ENCODE measurements at places on chromosomes 1 and 21.
A peak's percentile ranks its signal among the peaks of the same experiment; 100 is the strongest.

DNA sequence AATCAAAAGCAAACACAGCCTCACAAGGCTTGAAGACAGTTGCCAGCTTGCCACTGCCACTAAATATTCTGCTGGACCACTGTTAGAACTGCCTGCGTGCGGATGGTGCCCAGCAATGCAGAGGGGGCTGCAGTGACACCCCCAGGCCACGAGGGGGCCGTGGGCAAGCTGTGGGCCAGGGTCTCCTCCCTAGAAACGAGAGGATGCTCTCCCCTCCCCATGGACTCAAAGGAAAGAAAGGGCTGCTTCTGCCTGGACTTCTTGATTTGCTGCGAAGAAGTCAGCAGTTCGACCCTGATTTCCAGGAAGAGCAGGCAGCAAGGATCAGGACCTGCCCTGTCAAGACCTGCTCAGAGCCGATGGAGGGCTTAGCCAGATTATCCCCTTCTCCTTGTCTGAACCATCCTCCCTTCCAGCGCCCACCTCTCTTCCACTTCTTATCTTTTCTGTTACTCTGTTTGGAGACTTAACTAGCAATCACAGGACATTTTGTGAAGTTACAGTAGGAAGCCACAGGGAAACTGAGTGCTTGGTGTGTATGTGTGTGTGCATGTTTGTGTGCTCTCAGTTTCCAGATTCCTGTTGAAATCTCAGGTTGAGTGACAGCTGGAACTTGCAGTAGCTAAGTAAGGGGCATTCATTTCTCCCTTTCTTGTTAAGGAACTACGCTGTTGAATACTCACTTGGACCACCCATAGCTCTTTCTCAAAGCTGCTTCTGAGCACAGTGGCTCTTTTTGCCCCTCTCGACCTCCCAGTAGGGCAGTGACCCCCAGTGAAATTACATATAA lies 2.7 kb downstream of the MAN1C1 start:
- no peak for DNase-seq

DNA sequence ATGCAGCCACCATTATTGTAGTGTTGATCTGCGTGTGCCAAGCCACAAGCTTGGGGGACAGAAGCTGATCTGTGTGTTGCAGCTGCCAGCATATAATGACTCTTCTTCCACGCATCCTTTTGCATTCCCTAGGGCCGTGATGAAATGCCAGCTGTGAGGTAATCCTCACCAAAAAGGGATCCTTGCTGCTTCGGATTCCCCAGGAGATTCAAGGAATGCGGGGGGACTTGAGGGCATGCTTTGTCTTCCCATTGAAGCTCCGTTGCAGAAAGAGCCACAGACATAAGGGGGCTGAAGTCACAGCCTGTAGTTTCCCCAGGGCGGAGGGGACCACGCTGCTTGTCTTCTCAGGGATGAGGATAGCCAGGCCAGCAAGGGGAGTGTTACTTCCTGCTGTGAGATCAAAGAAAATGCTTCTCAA lies 281.6 kb upstream of the FMN2 start:
- DNase-seq: peak; percentile 86

- DNase-seq: no peak
Measured at GRCh38 chr1:160030657-160031364, 979 bp downstream of the PIGM start.

DNA sequence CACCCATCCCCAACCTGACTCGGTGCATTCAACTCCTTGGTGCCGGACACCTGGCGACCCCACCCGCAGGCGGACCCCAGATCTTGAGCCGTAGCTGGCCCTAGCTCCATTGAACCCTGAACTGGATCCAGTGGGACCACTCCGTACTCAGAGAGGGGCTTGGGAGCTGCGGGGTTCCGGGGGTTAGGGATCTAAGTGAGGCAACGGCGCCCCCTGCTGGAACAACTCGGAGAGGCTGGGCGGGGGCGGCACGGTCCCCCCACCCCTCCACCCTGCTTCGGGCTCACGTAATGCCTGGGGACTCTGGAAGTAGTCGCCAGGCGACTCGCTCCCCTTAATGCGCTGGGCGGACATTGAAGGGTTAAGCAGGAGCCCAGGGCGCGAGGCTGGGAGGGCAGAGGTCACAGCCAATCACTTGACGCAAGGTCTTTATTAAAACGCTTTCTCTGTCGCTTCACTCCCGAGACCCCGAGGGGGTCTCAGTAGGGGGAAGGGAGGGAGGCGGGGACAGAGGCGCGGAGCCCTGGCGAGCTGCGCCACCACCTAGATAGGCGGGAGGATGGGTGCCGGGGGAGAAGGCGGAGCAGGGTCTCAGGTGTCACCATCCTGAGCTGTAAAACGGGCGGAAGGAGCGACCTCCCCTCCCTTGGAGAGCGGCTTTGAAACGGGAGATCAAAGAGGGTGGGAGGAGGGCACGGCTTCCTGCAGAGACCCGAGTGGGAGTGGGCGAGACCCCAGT lies 704 bp upstream of the CRABP2 start:
- peak; percentile 72 for DNase-seq

DNA sequence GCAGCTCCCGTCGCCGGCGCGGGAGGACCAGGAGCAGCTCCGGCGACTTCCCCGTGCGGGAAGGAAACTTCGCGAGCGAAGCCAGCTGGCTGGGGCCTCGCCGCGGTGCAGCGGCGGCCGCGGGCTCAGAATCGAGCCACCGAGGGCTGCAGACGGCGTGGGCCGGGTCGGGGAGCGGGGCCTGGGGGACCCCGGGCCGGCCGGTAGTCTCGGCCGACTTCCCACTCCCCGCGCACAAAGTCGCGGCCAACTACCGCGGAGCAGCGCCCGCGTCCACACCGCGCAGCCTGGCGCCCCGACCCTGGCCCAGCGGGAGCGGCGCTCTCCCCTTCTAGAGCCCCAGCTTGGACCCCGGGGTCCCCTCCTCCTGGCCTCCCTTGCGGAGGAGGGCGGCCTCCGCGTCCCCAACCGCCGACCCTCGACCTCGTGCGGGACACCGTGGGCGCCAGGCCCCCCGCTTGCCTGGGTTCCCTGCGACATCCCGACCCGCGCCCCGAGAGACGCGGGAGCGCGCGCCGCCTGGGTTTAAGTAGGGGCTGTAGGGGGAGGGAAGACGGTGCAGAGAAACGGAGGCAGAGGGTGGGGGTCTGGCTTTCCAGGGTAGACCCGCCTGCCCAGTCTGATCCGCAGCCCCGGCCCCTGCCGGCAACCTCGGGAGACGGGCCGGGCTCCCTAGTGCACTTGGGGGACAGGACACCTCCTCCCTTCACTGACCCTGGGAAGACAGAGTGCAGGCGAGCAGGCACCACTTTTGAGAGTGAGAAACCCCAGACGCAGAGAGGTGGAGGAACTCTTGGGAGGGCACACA lies 4.7 kb downstream of the PRDM16 start:
- DNase-seq: no peak

DNA sequence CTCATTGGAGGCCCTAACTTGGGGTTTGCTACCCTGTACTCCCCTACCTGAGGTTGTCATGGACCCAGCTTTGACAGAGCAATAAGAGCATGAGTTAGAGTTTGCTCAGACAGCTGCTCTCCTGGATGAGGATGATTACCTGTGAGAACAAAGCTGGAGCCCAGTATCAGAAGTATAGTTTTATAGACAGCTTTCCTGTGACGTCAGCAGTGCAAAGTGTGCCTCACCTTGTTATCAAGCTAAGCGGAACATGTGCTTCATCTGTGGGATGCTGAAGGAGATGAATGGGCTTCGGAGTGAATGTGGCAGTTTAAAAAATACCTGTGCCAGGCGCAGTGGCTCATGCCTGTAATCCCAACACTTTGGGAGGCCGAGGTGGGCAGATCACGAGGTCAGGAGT lies 5.4 kb upstream of the WDR47 start:
- DNase-seq: no peak

DNA sequence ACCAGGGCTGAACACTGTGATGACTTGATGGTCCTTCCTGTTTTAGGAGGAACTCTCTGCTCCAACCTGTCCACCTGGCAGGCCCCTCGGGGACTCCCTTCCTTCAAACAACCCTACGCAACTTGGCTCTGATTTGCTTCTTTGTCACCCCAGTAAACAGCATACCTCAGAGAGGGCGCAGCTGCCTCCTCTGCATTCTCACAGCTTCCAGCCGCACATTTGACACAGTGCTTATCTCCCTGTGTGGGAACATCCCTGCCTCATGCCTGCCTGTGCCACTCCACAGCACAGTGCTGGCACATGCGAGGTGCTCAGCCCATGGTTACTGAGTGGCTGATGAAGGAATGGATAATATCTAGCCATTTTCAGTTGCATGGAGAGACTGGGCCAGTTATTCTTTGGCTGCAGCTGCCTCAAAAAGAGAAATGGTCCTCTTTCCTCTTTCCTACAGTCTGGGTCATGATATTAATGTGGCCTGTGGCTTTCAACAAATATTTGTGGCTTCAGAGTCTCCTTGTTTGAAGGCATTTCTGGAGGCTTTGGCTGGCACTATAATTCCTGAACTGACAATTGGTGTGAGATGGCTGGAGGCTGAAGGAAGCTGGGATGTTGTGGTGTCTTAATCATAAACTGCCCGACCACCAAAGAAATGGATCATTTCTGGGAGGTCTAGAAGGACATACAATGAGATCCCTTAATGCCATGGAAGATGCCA lies 77.9 kb downstream of the TENT5C start:
- DNase-seq: peak; percentile 78

DNA sequence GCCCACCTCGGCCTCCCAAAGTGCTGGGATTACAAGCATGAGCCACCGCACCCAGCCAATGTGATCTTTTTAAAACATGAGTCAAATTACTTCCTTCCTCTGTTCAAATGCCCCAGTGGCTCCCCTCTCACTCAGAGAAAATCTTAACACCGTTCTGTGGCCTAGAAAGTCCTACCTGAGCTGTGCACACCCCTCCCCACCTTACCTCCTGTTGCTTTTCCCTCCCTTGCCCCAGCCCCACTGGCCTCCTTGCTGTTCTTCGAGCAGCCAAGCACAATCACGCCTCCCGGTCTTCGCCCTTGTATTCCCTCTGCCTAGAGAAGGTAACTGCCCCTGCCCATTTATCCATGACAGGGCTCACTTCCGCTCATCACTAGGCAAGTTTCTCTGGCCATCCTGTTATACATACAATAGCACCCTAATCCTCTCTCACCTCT lies 62.6 kb upstream of the RPL11 start:
- no peak for DNase-seq

DNA sequence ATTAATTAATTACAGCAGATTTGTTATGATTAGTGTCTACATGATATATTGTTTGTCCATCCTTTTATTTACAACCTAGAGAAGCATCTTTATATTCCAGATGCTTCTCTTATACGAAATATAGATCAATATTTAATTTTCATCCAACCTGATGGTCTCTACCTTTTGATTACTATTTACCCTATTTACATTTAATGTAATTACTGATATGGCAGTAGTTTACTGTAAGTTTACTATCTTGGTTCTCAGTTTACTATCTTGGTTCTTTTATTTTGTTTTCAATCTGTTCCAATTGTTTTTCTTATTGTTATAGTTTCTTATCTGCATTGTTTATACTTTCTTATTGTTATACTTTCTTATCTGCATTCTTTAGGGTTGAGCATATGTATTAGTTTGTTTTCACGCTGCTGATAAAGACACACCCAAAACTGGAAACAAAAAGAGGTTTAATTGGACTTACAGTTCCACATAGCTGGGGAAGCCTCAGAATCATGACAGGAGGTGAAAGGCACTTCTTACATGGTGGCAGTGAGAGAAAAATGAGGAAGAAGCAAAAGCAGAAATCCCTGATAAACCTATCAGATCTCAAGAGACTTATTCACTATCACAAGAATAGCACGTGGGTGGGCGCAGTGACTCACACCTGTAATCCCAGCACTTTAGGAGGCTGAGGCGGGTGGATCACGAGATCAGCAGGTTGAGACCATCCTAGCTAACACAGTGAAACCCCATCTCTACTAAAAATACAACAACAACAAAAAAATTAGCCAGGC lies 28.9 kb downstream of the FAF1 start:
- no peak for DNase-seq

- no peak for DNase-seq
Measured at GRCh38 chr1:185663332-185663731, 70.9 kb upstream of the HMCN1 start.

DNA sequence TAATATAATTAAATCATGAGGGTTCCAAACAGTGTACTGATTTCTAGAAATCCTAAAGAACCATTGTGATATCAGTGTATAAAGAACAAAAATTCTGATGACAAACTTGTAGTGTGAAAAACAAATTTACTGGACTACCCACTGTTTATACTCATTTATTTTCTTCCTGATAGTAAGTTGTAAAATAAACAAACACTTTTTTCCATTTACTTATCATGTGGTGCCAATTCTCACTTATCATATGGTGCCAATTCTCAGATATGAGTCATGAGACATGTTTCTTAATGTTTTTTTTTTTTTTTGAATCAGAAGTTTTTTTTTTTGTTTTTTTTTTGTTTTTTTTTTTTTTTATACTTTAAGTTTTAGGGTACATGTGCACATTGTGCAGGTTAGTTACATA lies 137.7 kb downstream of the LEPR start:
- DNase-seq: no peak

- no peak for DNase-seq
Measured at GRCh38 chr1:51750729-51751128, 127.8 kb downstream of the NRDC start.

GRCh38 chr1:201426479-201427310 lies 5.2 kb upstream of the TNNI1 start:
- peak; percentile 11 for DNase-seq

GRCh38 chr1:200262326-200262965 lies 147.4 kb downstream of the ZNF281 start:
- DNase-seq: no peak

DNA sequence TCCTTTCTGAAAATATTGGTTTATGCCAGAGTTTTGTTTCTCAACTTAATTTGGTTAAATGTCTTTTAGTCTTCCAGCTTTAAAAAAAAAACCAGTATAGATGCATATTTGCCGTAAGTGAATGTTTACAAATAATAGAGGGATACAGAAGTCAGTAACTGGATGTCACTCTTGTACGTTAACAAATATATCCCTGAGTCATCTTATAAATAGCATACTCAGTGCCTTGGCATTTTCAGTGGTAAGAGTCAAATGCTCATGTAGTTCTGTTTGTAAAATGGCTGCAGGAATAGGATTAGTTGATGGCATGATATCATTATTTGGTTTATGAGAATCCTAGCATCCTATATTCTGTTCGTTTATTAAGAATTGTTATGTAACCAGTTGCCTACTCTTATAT lies 55.4 kb downstream of the SPEN start:
- DNase-seq: peak; percentile 57

DNA sequence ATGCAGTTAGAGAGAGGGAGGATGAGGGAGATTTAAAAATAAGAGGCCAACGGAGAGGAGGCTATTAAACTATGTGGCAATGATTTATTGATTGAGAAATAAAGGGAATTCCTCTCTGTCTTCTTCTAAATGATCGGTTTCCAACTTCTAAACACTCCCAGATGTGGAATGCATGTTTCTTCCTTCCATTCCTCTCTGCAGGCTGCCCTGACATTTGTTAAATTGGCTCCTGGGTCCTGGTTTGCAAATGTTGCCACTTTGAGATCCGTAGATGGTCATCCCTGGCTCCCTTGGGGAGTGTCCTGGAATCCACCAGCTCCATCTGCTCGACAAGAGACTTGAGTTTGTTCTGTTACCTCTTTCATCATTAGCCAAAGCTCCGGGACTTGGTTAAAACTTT lies 10.3 kb upstream of the C1orf198 start:
- DNase-seq: peak; percentile 100
